ENCODE measurements at places on chromosomes 3 and 15. TPM values are rescaled to one million over a fixed set of nuclear protein-coding genes. Genes with fewer than 3 reads are reported as not detected.
A peak's percentile ranks its signal among the peaks of the same experiment; 100 is the strongest.

GRCh38 chr15:41423979-41424659 lies 7.2 kb downstream of the RTF1 start:
- no peak for DNase-seq

- DNase-seq, result no peak
Observed at GRCh38 chr3:139988472-139989156, 53.6 kb downstream of the CLSTN2 start.

Gene CLRN1
- not detected for total RNA-seq

Gene P2RY14
- 3.9 TPM for total RNA-seq

Gene VGLL3
- 4.5 TPM for total RNA-seq

Gene CDHR4
- total RNA-seq, result not detected

Gene TIMP4
- total RNA-seq, result 23.8 TPM

- DNase-seq, result no peak
Observed at GRCh38 chr3:159798951-159799350, 189.7 kb upstream of the IL12A start.

- no peak for DNase-seq
Observed at GRCh38 chr15:71447328-71448250, 332.3 kb downstream of the THSD4 start.

GRCh38 chr3:37506956-37507535 lies 332.7 kb upstream of the LRRFIP2 start:
- no peak for DNase-seq

Gene ISLR
- 13.8 TPM for total RNA-seq

Gene TRIM42
- not detected for total RNA-seq

DNA sequence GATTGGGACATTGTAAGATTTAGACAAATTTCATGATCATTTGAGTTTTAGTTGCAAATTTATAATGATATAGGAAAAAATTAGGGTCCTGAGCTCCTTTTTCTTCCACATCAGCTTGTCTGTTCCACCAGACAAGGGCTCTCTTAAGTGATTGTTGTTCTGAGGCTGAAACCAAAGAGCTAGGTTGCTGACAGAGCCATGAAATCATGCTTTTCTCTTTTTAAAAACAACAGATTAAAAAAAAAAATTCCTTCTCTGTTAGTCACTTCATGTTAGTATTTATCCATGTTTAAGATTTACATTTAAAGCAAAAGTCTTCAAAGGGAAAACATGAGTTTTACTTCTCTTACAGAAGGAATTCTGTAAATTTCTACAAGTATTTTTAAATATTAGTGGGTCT lies 56.8 kb downstream of the ATP2C1 start:
- DNase-seq, result no peak

GRCh38 chr3:55907616-55908015 lies 420.5 kb upstream of the WNT5A start:
- no peak for DNase-seq

DNA sequence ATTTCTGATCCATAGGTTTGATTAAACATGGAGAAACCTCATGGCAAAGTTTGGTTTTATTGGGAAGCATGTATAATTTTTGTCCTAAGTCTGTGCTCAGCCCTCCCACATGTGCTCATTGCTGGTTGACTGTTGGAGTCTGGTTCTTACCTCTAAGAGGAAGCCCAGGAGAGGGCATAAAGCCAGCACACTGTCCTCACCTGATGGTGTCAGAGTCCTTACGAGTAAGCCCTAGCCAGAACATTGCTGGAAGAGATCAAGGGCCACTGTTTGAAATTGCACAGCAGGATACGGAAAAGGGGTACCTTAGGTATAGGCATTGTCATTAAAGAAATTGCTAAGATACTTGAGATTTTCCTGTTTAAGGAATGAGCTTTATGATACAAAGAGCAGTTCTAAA lies 21.3 kb downstream of the MLH1 start:
- peak; percentile 69 for DNase-seq

DNA sequence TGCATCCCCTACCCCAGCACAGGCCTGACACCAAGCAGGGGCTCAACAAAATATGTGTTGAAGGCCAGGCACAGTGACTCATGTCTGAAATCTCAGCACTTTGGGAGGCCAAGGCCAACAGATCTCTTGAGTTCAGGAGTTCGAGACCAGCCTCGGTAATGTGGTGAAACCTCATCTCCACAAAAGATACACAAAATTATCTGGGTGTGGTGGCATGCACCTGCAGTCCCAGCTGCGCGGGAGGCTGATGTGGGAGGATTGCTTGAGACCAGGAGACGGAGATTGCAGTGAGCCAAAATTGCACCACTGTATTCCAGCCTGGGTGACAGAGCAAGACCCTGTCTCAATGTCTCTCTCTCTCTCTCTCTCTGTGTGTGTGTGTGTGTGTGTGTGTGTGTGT lies 30.7 kb upstream of the CYP11A1 start:
- DNase-seq, result no peak

All from Right ventricle myocardium inferior (tissue), 1 donor.